ENCODE measurements at places on chromosomes 11 and 22.

DNA sequence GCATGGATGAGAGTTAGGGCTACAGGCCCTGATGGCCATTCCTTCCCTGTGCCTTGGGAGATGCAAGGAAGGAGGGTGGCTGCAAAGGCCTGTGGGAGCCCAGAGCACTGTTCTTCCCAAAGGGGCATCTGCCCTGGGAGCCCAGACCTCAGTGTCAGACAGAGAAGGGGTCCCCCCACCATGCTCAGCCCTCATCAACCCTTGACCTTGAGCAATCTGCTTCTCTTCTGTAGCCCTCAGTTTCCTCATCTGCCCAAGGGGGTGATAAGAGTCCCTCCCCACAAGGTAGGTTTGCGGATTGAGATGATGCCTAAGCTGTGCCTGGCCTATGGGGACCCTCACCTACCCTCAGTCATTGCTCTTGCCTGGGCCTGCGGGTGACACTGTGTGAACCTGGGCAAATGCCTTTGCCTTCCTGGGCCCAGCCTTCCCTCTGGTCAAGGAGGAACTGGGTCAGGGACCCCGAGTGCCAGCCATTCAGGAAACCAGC, 47.5 kb downstream of the IGLL5 start:
- H3K27ac ChIP-seq: no peak overlapping the region
- peaks cover 3% of the 10 kb centered on the region for H3K27me3 ChIP-seq
- no peak overlapping the region for H3K4me3 ChIP-seq
- no peak for DNase-seq

GRCh38 chr11:111000400-111001080, 245.0 kb upstream of the POU2AF2 start:
- no peak for DNase-seq
- no peaks in the 10 kb centered on the region for H3K36me3 ChIP-seq
- H3K4me1 ChIP-seq: peaks cover 3% of the 10 kb centered on the region
- no peak overlapping the region for H3K27ac ChIP-seq
- H3K27me3 ChIP-seq: no peaks in the 10 kb centered on the region
- no peak overlapping the region for H3K4me3 ChIP-seq

DNA sequence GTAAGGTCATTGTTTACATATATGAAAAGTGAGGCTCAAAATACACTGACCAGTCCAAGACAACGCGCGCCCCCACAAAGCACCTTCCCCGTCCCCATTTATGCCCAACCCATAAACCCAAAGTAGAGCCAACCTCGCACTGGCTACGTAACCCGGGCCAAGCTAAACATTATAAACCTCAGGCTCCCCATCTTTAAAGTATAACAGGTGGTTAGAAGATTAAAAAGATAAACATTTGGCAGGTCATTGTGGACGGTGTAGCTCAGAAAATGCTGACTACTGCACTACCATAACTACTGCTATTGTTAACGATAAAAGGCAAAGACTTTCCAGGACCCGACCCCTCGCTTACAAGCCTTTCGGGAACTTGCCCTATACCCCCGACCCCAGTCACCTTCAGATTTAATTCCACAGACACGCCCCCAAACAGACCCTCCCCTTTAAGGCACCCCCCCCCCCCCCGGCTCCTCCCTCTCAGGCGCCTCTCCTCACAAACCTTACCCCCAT, 470 bp downstream of the NUMA1 start:
- H3K27me3 ChIP-seq: no peaks in the 10 kb centered on the region
- H3K36me3 ChIP-seq: no peaks in the 10 kb centered on the region
- H3K27ac ChIP-seq: peak overlapping the region; percentile 86

- peak overlapping the region; percentile 12 for H3K27ac ChIP-seq
- DNase-seq: peak; percentile 64
- H3K36me3 ChIP-seq: no peaks in the 10 kb centered on the region
- peaks cover 59% of the 10 kb centered on the region for H3K4me1 ChIP-seq
These were observed 1.5 kb downstream of the TNNT3 start for GRCh38 chr11:1920909-1921573.

GRCh38 chr11:110809417-110810199, 97.4 kb upstream of the ARHGAP20 start:
- no peaks in the 10 kb centered on the region for H3K36me3 ChIP-seq

DNA sequence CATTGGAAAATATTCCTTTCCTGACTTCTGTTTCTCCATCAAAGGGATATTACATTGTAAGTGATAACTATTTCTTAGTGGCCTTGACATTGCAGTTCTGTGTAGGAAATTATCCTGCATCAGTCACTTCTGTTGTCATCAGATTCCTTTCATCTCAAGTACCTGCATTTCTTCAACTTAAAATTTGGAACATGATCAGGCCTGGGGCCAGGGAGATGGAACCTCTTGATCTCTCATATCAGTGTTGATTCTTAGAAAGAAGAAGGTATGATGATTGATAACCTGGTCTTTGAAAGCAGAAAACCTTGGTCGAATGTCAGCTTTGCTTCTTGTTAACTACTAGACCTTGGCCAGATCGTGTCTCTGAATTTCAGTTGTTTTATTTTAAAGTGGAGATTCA, 93.6 kb downstream of the NAV2 start:
- no peak for DNase-seq
- H3K4me1 ChIP-seq: peaks cover 9% of the 10 kb centered on the region
- no peaks in the 10 kb centered on the region for H3K27me3 ChIP-seq
- no peaks in the 10 kb centered on the region for H3K36me3 ChIP-seq
- no peak overlapping the region for H3K4me3 ChIP-seq

DNA sequence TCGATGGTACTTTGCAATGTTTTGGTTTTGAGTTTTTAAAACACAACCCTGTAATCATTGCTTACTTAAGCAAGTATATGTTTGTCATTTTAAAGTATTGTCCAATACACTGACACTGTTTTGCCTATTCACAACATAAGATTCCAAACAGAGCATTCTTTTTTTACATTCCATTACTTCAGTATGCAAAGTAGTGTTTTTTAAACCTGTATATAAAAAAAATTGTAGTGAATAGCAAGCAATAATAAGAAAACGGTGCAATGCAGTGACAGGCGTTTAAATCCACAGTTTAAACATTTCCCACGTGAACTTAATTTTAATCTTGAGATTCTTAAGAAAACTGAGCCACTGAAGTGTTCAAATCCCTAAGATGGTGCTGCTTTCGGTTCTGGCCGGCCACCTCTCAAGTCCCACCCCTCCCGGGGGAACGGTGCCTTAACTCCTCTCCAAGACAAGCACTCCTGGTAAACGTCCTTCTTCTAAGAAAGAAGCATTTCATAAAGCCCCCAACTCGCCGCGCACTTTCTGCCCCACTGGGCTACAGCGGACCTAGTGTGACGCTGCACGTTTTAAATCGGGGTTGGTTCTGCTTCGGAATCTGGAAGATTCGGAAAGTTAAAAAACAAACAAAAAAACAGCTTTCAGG, 2.9 kb downstream of the PGR start:
- H3K36me3 ChIP-seq: no peaks in the 10 kb centered on the region
- peaks cover 30% of the 10 kb centered on the region for H3K4me1 ChIP-seq
- H3K27ac ChIP-seq: peak overlapping the region; percentile 59
- H3K27me3 ChIP-seq: peaks cover 50% of the 10 kb centered on the region
- H3K4me3 ChIP-seq: peak overlapping the region; percentile 61
- DNase-seq: peak; percentile 78

- peaks cover 7% of the 10 kb centered on the region for H3K4me1 ChIP-seq
- peaks cover 4% of the 10 kb centered on the region for H3K27me3 ChIP-seq
- H3K27ac ChIP-seq: no peak overlapping the region
These were observed 213.3 kb downstream of the MN1 start for GRCh38 chr22:27588268-27588667.

DNA sequence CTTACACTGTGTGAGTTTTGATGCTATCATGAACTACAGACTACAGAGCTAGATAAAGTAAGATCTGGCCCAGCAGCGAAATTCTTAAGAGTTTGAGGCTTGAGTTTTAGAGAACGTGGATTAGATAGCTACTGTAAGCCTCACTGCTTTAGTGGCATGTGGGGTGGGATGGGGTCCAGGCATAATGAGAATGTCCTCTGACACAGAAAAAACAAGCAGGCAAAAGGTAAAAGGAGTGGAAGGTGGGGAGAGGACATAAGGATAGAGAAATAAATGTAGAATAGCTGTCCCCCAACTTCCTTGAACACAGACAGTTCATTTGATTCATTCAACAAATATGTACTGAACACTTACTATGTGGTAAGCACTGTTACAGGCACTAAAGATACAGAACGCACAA, 324.5 kb upstream of the PITPNB start:
- H3K36me3 ChIP-seq: no peaks in the 10 kb centered on the region
- DNase-seq: no peak
- no peaks in the 10 kb centered on the region for H3K27me3 ChIP-seq
- peaks cover 8% of the 10 kb centered on the region for H3K4me1 ChIP-seq

GRCh38 chr11:16596231-16596630, 142.2 kb upstream of the C11orf58 start:
- no peak for DNase-seq
- no peak overlapping the region for H3K27ac ChIP-seq
- no peaks in the 10 kb centered on the region for H3K27me3 ChIP-seq
- no peak overlapping the region for H3K4me3 ChIP-seq
- no peaks in the 10 kb centered on the region for H3K4me1 ChIP-seq

DNA sequence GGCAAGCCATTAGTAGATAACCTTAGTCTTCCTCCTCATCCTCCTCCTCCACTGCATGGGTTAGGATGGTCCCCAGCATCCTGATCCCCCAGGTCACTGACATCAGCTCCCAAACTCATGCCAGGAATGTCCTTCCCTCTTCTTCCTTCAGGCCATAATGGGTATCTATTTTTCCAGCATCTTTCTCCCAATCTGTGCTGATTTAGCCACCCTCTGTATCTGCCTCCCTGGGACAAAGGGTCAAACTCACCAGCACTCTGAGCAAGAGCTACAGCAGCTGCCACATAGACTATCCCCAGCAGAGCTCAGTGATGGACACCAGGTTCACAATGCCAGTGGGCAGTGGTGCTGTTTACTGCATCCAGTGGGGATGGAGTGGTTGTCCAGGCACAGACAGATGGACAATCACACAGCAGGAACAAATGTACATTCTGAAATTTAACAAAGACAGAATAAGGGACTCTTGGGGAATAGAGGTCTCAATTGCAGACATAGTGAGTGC, 115.2 kb upstream of the TOP3B start:
- H3K4me1 ChIP-seq: no peaks in the 10 kb centered on the region
- no peak for DNase-seq
- peaks cover 6% of the 10 kb centered on the region for H3K27me3 ChIP-seq
- H3K4me3 ChIP-seq: no peak overlapping the region
- H3K27ac ChIP-seq: no peak overlapping the region

- peak; percentile 53 for DNase-seq
- peaks cover 27% of the 10 kb centered on the region for H3K27me3 ChIP-seq
- peaks cover 6% of the 10 kb centered on the region for H3K4me1 ChIP-seq
- H3K36me3 ChIP-seq: no peaks in the 10 kb centered on the region
- no peak within 1 kb of the TSS for H3K4me3 ChIP-seq
These were observed at the start of gene TBX10 for GRCh38 chr11:67639438-67639859. TBX10 (minus strand) TSS chr11:67639763; CDS start chr11:67639472, 291 bp downstream.

DNA sequence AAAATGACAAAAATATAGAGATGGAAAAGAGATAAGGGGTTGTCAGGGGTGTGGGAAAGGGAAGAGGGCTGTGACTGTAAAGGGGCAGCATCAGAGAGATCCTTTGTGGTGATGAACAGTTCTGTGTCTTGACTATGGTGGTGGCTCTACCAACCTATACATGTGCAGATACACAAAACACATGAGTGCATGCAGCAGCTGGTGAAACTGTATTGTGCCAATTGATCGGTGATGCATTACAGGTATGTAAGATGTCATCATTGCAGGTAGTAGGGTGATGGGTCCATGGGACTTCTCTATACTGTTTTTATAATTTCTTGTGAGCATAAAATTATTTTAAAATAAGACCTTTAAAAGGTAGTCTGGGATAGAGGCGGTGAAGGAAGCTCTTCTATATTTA, 24.1 kb upstream of the ZDHHC13 start:
- H3K27ac ChIP-seq: no peak overlapping the region
- no peaks in the 10 kb centered on the region for H3K4me1 ChIP-seq
- no peak overlapping the region for H3K4me3 ChIP-seq
- no peaks in the 10 kb centered on the region for H3K36me3 ChIP-seq

GRCh38 chr11:121839781-121840180, 276.2 kb downstream of the BLID start:
- no peak for DNase-seq
- no peaks in the 10 kb centered on the region for H3K27me3 ChIP-seq
- no peaks in the 10 kb centered on the region for H3K36me3 ChIP-seq

DNA sequence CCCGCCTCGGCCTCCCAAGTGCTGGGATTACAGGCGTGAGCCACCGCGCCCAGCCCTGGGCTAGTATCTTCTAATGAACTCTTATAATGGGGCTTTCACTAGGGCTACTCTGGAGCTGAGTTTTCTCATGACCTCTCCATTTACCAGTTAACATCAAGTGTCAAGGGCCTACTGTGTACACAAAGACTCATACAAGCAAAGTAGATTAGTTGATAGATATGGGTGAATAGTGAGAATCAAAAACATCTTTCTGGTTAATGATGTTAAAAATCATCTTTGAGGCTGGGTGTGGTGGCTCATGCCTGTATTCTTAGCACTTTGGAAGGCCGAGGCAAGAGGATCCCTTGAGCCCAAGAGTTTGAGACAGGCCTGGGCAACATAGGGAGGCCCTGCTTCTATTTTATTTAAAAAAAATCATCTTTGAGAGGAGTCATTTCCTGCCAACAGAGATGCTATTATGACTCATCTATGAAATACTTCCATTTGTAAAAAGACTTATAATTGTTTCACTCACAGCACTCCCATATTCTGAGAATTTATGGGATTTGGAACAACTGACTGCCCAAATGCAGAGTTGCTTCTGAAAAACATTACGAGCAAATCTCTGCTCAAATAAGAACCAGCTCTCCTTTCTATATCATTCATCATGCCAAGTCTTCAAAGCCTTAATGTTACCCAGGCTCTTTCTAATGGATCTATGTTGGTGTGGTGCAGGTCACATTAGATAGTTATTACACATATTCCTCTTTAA, 57.0 kb downstream of the GDPD4 start:
- no peaks in the 10 kb centered on the region for H3K4me1 ChIP-seq
- DNase-seq: no peak
- H3K4me3 ChIP-seq: no peak overlapping the region

DNA sequence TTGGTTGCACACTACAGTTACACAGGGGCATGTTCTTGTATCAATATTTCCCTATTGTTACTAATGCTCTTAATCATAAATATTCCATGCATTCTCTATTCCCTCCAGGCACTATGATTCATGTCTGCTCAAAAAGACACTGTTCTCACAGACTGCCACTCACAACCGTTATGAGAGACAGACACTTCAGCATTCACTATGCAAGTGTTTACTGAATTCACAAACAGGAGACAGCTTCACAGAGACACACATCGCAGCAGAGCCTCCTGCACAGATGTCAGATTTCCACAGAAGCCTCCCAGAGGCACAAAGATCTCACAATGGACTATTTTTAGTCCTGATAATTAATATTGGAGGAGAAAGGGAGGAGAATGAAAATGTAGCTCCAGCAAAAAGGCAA, 930.4 kb downstream of the OPCML start:
- H3K27ac ChIP-seq: no peak overlapping the region
- H3K36me3 ChIP-seq: no peaks in the 10 kb centered on the region
- H3K27me3 ChIP-seq: no peaks in the 10 kb centered on the region
- no peak overlapping the region for H3K4me3 ChIP-seq

GRCh38 chr11:94379613-94380012, 21.6 kb downstream of the GPR83 start:
- H3K4me1 ChIP-seq: no peaks in the 10 kb centered on the region
- H3K36me3 ChIP-seq: no peaks in the 10 kb centered on the region
- H3K4me3 ChIP-seq: no peak overlapping the region
- H3K27ac ChIP-seq: no peak overlapping the region

GRCh38 chr11:134153147-134153905, 70.4 kb downstream of the NCAPD3 start:
- DNase-seq: no peak
- no peaks in the 10 kb centered on the region for H3K27me3 ChIP-seq
- H3K4me3 ChIP-seq: no peak overlapping the region
- peaks cover 3% of the 10 kb centered on the region for H3K4me1 ChIP-seq

GRCh38 chr11:87148749-87149148, 111.0 kb downstream of the TMEM135 start:
- H3K4me3 ChIP-seq: no peak overlapping the region
- no peaks in the 10 kb centered on the region for H3K36me3 ChIP-seq
- no peak overlapping the region for H3K27ac ChIP-seq
- DNase-seq: no peak
- no peaks in the 10 kb centered on the region for H3K27me3 ChIP-seq
